SJCRH30 (cell line): ENCODE measurements at places on chromosomes 16 and 17.

GRCh38 chr17:42198897-42199296, 4.6 kb upstream of the GHDC start:
- DNase-seq, result no peak

DNA sequence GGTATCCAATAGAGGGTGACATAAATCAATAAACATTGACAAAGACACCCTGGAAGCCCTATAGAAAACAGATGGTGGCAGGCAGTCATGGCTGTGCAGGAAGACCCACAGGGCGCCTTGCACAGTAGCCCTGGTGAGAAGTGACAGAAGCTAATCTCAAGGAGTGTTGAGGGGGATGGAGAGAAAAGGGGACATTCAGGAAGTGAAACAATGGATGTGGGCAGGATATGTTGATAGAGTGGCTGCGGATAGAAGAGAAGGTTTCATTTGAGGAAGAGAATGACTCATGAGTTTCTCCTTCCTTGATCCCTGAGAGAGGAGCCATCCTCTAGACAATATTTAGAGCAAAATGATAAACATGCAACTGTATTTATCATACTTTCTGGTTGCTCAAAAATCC, 468.8 kb upstream of the HSBP1 start:
- no peak for DNase-seq

DNA sequence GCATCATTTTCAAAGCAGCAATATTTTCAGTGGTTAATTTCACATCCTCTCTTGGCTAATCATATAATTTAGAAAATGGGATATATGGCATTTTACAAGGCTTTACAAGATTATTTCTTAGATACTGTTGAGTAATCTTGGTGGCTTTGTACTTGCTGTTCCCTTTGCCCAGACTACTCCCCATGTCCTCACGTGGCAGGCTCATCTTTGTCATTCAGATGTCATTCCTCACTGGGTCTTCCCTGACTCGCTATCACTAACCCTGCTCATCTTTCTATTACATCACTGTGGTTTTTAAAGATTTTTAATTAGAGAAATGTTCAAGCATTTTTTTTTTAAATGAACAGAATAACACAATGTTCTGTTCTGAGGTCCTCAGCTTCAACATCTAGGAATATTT, 240.0 kb upstream of the IRX5 start:
- DNase-seq, result no peak

GRCh38 chr16:25730396-25730795, 38.6 kb downstream of the HS3ST4 start:
- DNase-seq, result no peak

- no peak for DNase-seq
Measured at GRCh38 chr17:45073414-45074070, 12.4 kb downstream of the NMT1 start.

DNA sequence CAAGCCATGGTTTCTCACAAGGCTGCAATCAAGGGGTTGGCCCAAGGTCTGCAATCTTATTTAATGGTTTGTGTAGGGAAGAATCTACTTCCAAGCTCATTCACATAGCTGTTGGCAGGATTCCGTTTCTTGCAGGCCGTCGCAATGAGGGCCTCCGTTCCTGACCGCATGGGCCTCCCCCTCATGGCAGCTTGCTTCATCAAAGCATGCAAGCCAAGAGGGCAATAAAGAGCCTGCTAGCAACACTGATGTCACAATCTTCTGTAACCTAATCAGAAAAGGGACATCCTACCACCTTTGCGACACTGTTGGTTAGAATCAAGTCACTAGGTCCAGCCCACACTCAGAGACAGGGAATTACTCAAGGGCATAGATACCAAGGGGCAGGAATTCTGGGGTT, 95.5 kb downstream of the CCT6B start:
- DNase-seq, result no peak

- DNase-seq, result no peak
Measured at GRCh38 chr16:63998-64913, 8.2 kb downstream of the RHBDF1 start.

DNA sequence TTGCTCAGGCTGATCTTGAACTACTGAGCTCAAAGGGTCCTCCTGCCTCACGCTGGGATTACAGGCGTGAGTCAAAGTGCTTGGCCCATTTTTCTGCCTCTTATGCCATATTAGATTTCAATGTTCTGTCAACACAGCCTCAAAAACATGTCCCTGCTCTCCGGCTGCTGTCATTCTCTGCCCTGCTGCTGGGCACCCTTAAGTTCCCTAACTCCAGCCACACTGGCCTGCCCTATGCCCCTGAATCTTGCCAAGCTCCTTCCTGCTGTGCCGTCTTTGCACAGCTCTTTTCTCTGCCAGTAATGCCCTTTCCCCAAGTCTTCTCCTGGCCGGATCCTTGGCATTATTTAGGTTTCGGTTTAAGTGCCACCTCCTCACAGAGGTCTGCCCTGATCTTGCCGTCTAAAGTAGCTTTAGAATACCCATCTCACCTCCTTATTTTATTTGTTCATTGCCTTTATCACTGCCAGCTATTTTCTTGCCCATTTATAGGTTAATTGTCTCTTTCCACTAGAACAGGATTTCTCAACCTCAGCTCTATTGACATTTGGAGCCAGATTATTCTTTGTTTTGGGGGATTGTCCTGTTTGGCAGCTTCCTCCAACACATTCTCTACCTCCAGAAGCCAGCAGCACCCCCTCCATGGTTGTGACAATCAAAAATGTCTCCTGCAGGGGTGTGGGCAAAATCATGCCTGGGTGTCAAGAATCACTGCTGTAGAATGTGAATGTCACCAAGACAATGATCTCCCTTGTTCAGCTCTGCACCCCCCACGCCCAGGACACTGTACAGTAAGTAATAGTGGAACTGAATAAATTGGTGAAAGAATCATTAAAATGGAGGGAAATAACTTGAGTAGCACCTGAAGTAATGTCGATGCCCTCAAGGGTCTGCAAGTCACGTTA, 168.2 kb downstream of the CYLD start:
- DNase-seq, result no peak

DNA sequence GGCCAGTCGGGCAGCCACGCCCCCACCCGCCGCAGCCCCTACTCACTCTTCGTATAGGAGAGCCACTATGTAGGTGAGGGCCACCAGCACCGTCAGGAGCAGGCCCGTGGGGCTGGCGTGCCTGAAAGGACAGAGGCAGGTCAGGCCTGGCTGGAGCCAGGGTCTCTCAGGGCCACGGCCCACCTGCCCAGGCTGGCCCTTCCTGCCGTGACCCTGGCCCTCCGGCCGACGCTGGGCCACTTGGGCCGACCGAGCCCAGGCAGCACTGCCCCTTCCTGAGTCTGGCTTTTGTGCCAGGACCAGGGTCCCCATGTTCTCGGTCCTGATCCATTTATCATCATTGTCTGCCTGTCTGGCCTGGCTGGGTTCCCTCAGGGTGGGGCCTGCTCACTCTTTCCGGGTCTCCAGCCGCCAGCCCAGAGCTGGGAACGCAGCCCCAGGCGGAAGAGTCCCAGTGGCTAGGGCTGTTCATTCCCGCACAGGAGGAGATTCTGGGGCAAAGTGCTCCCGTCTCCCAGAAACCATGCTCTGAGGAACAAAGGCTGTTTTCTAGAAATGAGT, 10.1 kb upstream of the RASD1 start:
- no peak for DNase-seq

DNA sequence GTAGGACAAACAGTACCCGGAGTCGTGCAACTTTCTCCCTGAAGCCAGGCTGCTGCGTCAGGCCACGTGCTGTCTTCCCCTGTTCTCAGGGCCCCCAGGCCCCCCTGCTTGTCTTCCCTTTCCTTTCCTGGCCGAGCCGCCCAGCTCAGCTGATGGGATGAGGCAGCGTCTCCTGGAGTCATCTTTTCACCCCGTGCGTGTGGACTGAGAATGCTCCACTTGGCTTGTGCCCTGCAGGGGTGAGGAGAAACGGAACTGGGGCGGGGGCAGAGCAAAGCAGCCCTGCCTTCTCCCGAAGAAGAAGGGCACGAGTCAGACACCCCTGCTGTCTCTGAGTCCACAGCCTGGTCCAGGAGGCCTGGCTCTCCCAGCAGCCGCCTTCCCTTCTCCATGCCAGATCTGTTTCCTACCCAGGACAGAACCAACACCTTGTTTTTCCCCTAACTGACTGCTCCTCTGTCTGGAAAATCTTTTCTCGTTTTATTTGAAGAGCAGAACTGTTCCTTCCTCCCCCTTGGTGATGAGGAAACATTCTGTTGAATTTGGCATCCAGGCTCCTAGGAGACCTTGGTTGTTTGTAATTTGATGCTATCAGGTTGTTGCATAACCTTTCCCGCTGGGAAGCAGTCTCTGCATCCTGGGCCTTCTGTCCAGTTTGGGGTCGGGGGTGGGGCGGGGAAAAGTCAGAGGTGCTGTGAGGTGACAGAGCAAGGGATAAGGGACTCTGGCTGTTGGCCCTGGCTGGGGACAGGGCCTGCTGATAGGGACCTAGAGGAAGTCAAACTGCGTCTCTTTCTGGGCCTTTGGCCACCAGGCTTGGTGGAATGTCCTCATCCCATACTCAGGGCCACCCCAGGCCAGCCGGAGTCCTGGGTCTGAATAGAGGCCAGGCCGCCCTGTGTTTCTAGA, 78.8 kb downstream of the WIPI1 start:
- no peak for DNase-seq

DNA sequence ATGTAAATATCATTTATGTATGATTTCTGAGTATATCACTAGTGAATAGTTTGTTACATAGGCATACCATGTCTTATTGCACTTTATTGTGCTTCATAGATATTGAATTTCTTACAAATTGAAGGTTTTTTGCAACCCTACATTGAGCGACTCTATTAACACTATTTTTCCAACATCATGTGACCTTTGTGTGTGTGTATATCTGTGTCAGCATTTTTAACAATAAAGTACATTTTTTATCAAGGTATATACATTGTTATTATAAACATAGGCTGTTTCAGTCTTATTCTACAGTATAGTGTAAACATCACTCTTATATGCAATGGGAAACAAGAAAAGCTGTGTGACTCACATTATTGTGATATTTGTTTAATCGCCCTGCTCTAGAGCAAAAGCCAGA, 1944.9 kb downstream of the TP53TG3F start:
- no peak for DNase-seq

DNA sequence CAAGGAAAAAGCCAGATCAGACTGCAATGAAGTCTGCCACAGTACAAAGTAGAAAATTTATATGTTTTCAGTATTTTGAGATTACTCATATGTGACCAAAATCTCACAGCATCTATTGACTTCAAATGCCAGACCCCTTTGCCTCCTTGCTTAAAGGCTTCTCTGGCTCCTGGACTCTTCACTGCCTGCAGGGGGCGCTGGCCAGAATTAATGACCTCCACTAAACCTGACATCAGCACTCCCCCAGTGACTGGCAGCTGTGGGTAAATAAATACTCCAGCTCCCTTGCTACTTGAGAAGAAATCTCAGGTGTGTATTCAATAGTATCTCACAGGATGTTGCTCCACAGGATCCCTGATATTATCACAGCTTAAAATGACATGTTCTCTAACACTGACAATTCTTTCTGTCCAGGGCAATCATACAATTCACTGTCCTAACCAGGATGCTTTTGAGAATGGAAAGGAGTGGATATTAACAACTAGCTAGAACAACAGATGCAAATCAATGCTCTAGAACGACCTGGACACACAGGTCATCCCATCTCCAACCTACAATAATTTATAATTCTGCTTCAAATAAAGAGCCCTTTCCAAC, 4.0 kb downstream of the BECN1 start:
- DNase-seq, result peak; percentile 68

GRCh38 chr17:80938556-80938955, 53.1 kb upstream of the CHMP6 start:
- DNase-seq, result peak; percentile 73

DNA sequence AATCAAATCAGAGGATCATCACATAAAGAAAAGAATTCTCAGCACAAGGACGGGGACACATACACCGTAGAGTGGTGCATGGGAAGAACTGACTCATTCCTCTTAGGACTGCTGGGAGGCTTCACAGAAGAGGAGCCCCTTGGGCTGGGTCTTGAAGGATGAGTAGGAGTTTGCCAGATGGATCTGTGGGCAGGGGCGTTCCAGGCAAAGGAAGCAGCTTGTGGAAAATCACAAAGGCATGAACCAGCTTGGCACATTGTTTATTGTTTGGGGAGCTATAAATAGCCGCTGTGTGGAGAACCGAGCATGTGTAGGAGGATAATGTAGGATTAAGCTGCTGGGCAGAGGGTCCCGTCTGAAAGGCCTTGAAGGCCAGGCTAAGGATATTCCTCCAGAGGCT, 5.1 kb upstream of the SLC16A11 start:
- DNase-seq, result no peak

- peak; percentile 19 for DNase-seq
Measured at GRCh38 chr16:55622930-55623561, 32.7 kb upstream of the SLC6A2 start.

DNA sequence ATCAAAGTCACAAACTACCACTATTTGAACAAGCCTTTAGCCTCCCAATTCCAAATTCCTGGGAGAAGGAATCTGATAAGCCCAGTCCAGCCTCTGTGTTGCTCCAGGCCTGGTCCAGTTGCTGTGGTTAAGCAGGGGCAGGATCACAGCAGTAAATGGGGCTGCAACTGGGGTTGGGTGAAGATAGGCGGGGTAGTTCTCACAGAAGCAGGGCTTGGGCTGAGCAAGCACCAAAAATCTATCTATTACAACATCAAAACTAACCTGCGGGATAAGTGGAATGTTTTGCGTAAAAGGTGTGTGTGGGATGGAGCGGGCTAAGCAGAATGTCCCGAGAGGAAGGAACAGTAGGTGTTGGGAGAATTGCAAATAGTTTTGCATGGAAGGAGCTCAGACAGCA, 23.0 kb upstream of the RNF135 start:
- no peak for DNase-seq

- no peak for DNase-seq
Measured at GRCh38 chr16:10561425-10561824, 19.0 kb downstream of the EMP2 start.

GRCh38 chr17:58081646-58082340, 1.4 kb upstream of the DYNLL2 start:
- no peak for DNase-seq

DNA sequence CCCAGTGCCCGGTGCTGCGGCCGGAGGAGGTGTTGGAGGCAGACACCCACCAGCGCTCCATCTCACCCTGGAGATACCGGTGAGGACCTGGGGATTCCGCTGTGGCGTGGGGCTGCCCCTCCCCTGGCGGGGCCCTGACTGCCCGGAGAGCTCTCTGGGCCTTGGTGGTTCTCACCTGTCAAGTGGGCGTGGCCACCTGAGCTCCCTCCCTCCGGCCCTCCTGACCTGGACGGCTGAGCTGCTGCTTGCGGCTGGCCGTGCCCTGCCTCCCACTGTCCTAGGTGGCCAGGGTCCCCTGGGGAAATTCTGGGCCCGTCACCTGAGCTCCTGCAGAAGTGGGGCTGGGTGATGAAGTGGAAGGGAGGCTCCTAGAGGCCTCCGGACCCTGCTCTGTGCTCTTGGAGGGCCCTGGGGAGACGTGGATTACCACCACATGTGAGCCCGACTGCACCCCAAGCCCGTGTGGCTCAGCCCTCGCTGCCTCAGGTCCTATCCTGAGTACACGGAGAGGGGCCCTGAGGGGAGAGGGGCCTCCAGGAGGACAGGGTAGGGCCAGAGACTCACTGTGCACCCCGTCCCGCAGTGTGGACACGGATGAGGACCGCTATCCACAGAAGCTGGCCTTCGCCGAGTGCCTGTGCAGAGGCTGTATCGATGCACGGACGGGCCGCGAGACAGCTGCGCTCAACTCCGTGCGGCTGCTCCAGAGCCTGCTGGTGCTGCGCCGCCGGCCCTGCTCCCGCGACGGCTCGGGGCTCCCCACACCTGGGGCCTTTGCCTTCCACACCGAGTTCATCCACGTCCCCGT, 1.1 kb downstream of the IL17C start:
- DNase-seq, result peak; percentile 43

GRCh38 chr17:29195465-29196081, 15.4 kb upstream of the MYO18A start:
- DNase-seq, result peak; percentile 95

GRCh38 chr17:62717889-62718288, 90.2 kb downstream of the MARCHF10 start:
- no peak for DNase-seq

- DNase-seq, result no peak
Measured at GRCh38 chr17:64083563-64084085, 46.3 kb downstream of the ERN1 start.
